ENCODE measurements at places on chromosomes 13 and 19. TPM values are rescaled to one million over a fixed set of nuclear protein-coding genes. Genes with fewer than 3 reads are reported as not detected.

The CERS4 gene
- total RNA-seq: 13.8 TPM

The CD37 gene
- 10.6 TPM for total RNA-seq

The SLC1A6 gene
- not detected for total RNA-seq

The FFAR1 gene
- not detected for total RNA-seq

The FCAR gene
- total RNA-seq: 0.65 TPM

The ZNF587B gene
- 8.7 TPM for total RNA-seq

The MCEMP1 gene
- 1.2 TPM for total RNA-seq

The IL4I1 gene
- 0.38 TPM for total RNA-seq

The COMP gene
- total RNA-seq: 9.8 TPM

The WDFY2 gene
- 7.2 TPM for total RNA-seq

The FGF22 gene
- not detected for total RNA-seq

The POLR2I gene
- total RNA-seq: 104 TPM

Data from left cardiac atrium (tissue), 4 donors.